ENCODE measurements at places on chromosomes 2 and 18.

GRCh38 chr18:57150081-57150480 is 3.2 kb downstream of the BOD1L2 start:
- no peak for DNase-seq
- H3K4me3 ChIP-seq = no peak overlapping the region
- H3K4me1 ChIP-seq = no peaks in the 10 kb centered on the region
- no peaks in the 10 kb centered on the region for H3K36me3 ChIP-seq
- H3K27ac ChIP-seq = no peak overlapping the region

- no peak overlapping the region for H3K4me3 ChIP-seq
- H3K4me1 ChIP-seq = peaks cover 3% of the 10 kb centered on the region
- no peaks in the 10 kb centered on the region for H3K36me3 ChIP-seq
- no peaks in the 10 kb centered on the region for H3K27me3 ChIP-seq
Measured at GRCh38 chr2:120914839-120915521, 179.3 kb downstream of the GLI2 start.

DNA sequence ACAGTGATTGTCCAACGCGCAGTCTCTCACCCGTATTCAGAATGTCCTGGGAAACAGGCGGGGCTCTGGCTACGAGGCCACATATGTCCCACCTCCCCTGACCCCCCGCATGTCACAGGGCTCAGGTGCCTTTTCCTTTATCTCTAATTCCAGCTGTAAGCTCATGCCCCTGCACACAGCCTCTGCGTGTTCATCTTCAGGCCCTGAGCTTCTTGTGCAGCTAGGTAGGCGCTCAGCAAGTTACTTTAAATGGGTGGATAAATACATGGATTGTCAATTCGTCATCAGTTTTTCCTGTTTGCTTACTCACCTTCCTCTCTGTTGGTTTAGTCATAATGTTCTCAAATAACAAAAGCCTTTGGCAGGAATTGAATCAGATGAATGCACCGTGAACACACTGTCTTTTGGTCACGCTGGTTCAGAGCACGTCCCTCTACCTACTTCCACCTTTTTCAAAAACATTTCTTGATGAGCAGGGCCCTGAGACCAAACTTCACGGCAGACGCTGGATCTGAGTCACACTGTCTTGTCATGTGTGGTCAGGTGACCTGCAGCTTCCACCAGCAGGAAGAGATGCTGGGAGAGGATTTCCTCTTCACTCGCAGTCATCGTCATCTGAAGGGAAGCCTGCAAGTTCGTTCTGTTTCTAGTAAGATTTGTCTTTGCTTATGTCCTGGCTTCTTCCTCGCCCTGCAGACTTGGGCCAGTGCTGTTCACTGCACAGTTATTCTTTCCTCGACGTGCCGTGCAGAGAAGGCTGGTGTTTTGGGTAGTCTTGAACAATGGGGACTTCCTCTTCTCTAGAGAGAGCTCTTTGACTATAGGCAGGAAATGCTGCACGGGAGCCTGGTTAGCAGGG is 138.1 kb downstream of the PTGR3 start:
- DNase-seq = peak; percentile 32
- H3K27ac ChIP-seq = peak overlapping the region; percentile 53
- H3K4me3 ChIP-seq = no peak overlapping the region
- no peaks in the 10 kb centered on the region for H3K4me1 ChIP-seq
- no peaks in the 10 kb centered on the region for H3K36me3 ChIP-seq

DNA sequence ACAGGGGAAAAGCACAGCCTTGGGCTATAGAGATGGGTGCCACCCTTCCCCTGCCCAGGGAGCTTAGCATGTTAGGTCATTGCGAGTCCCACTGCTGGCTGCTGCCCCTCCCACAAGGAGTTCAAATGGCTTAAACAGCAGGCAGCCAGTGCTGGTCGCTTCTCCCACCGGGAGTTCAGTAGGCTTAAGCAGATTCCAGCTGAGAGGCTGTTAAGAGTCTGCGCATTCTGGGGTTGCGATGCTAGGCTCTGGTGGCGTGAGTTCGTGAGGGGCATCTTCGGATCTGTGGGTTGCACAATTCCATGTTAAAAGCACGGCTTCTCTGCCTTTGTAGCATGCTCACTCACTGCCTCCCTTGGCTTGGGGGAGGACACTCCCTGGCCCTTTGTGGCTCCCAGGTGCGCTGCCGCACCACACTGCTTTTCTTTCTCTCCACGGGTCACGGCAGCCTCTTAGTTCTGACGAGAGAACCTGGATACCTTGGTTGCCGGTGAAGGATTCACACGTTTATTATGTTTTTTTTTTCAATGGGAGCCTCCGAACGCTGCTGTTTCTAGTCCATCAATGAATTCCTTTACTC is 93.2 kb downstream of the UNC80 start:
- no peaks in the 10 kb centered on the region for H3K27me3 ChIP-seq
- no peak overlapping the region for H3K4me3 ChIP-seq
- H3K27ac ChIP-seq = no peak overlapping the region
- DNase-seq = no peak
- H3K4me1 ChIP-seq = no peaks in the 10 kb centered on the region
- H3K36me3 ChIP-seq = no peaks in the 10 kb centered on the region

- H3K4me1 ChIP-seq = peaks cover 24% of the 10 kb centered on the region
- H3K27ac ChIP-seq = no peak overlapping the region
- H3K27me3 ChIP-seq = peaks cover 9% of the 10 kb centered on the region
- peak; percentile 36 for DNase-seq
- H3K36me3 ChIP-seq = peaks cover 4% of the 10 kb centered on the region
- H3K4me3 ChIP-seq = peak overlapping the region; percentile 16
Measured at GRCh38 chr2:161414042-161415033, 1.8 kb upstream of the TBR1 start.

DNA sequence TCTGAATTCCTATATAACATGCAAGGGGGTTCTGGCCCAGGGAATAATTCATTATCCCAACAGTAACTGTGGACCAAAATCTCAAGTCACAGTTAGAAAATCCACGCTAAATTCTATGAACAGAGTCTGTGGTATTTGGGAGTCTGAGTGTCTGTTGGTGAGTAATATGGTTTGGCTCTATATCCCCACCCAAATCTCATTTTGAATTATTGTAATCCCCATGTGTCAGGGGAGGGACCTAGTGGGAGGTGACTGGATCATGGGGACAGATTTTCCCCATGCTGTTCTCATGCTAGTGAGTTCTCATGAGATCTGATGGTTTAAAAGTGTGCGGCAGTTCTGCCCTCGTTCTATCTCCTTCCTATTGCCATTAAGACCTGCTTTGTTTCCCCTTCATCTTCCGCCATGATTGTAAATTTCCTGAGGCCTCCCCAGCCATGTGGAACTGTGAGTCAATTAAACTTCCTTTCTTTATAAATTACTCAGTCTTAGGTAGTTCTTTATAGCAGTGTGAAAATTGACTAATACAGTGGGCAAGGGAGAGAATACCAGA is 68.3 kb downstream of the NBAS start:
- H3K4me1 ChIP-seq = no peaks in the 10 kb centered on the region
- no peak for DNase-seq
- no peaks in the 10 kb centered on the region for H3K27me3 ChIP-seq
- H3K36me3 ChIP-seq = no peaks in the 10 kb centered on the region

DNA sequence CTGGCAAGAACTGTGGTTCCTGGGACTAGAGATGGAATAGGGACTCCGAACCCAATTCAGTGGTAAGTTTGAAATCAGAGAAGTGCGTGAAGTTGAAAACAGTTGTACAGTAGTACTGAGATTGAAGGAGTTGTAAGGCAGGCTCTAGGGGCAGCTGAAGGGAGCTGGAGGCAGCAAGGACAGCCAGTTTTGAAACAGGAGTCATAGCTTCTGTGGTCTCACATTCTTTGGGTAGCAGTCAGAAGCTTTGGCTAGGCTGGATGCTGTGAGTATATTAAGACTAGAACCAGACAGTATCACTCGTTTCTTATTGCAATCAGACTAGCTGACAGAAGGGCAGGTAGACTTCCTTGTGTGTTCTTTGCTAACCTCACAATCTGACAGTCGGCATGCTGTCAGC is 64.5 kb upstream of the ADAM23 start:
- no peak for DNase-seq
- no peak overlapping the region for H3K27ac ChIP-seq
- no peak overlapping the region for H3K4me3 ChIP-seq
- H3K4me1 ChIP-seq = no peaks in the 10 kb centered on the region

- no peak overlapping the region for H3K27ac ChIP-seq
- no peak overlapping the region for H3K4me3 ChIP-seq
- H3K4me1 ChIP-seq = no peaks in the 10 kb centered on the region
- no peak for DNase-seq
- H3K27me3 ChIP-seq = no peaks in the 10 kb centered on the region
Measured at GRCh38 chr2:205077159-205077558, 531.9 kb downstream of the PARD3B start.

- H3K27me3 ChIP-seq = no peaks in the 10 kb centered on the region
- no peak for DNase-seq
- no peak overlapping the region for H3K27ac ChIP-seq
- H3K4me1 ChIP-seq = peaks cover 6% of the 10 kb centered on the region
- H3K4me3 ChIP-seq = no peak overlapping the region
- H3K36me3 ChIP-seq = no peaks in the 10 kb centered on the region
Measured at GRCh38 chr2:168912901-168913369, 11.8 kb downstream of the G6PC2 start.

DNA sequence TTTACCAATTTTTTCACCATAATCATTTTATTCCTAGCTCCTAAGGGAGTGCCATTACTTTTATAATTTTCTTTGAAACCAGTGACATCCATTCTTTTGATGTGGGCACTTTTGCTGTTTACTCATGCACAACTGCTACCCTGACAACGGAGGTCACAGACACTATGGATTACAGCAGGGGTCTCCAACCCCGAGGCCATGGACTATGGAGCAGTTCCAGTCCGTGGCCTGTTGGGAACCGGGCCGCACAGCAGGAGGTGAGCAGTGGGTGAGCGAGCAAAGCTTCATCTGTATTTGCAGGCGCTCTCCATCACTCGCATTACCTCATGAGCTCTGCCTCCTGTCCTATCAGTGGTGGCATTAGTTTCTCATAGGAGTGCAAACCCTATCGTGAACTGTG is 34.6 kb downstream of the PRPF40A start:
- H3K27ac ChIP-seq = no peak overlapping the region
- no peak overlapping the region for H3K4me3 ChIP-seq
- no peaks in the 10 kb centered on the region for H3K4me1 ChIP-seq
- peaks cover 30% of the 10 kb centered on the region for H3K36me3 ChIP-seq
- H3K27me3 ChIP-seq = no peaks in the 10 kb centered on the region
- no peak for DNase-seq

- H3K27me3 ChIP-seq = no peaks in the 10 kb centered on the region
- H3K4me1 ChIP-seq = no peaks in the 10 kb centered on the region
- H3K4me3 ChIP-seq = no peak overlapping the region
- no peak overlapping the region for H3K27ac ChIP-seq
Measured at GRCh38 chr2:95539836-95540235, 52.0 kb upstream of the TRIM43 start.

- no peak overlapping the region for H3K27ac ChIP-seq
- no peak overlapping the region for H3K4me3 ChIP-seq
- no peak for DNase-seq
- H3K27me3 ChIP-seq = no peaks in the 10 kb centered on the region
Measured at GRCh38 chr2:25505622-25506021, 163.9 kb upstream of the DNMT3A start.

DNA sequence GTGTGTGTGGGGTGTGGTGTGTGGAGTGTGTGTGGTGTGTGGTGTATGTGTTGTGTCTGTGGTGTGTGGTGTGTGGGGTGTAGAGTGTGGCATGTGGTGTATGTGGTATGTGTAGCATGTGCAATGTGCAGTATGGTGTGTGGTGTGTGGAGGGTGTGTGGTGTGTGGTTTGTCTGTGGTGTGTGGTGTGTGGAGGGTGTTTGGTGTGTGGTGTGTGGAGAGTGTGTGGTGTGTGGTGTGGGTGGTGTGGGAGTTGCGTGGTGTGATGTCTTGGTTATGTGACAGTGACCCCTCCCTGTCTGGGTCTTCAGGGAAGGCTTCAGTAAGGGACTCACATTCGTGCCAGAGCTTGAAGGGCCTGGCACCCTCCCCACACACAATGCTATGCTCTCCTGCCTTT is 718.2 kb upstream of the SOX11 start:
- H3K27me3 ChIP-seq = peaks cover 2% of the 10 kb centered on the region
- no peaks in the 10 kb centered on the region for H3K4me1 ChIP-seq
- H3K27ac ChIP-seq = no peak overlapping the region
- no peaks in the 10 kb centered on the region for H3K36me3 ChIP-seq

GRCh38 chr2:239626961-239627592 is 226.3 kb upstream of the HDAC4 start:
- no peak for DNase-seq
- no peaks in the 10 kb centered on the region for H3K4me1 ChIP-seq
- no peaks in the 10 kb centered on the region for H3K27me3 ChIP-seq
- H3K4me3 ChIP-seq = no peak overlapping the region
- no peak overlapping the region for H3K27ac ChIP-seq
